ENCODE measurements at places on chromosomes 13 and 19. TPM values are rescaled to one million over a fixed set of nuclear protein-coding genes. Genes with fewer than 3 reads are reported as not detected.

NLRP4 gene
- not detected for polyA plus RNA-seq

RNASEH2B gene
- polyA plus RNA-seq: 102 TPM

DNA sequence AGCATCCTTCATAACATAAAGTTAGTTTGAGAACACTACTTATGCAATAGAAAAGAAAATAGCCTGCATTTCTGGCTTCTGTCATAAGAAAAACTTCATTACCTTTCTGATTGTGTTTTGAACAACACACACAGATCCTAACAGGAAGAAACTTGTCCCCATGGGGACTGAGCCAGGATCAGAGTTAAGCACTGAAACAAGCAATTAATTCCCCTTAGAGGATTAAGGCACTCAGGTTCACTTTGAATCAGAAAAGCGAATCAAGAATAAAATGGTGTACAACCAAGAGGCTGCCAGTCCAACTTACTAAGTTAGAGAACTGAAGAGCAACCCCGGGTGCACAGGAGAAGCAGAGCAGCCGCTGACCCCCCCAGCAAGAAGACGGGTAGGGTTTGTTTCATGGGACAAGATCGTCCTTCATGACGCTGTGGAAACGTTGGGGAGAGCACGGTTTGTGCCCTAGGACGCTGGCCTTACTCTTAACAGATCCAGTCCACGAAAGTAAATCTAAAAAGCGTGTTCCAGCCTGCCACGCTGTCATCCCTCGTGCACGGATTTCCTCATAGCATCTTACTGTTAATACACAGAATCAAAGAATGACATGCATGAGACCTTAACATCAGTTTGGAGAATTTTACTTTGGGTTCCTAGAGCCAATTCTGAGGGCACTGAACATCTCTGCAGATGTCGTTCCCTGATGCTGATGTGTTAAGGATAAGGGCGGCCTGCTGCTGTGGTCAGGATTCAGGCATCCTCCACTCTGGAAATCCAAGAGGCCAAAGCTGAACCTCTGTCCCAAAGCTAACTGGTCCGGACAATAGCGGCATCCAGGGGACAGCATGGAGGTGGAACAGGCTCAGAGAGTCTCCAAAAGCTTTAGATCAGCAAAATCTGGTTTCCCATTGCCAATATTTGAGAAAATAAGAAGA is 46.4 kb downstream of the GGACT start:
- H3K36me3 ChIP-seq: no peaks in the 10 kb centered on the region
- H3K27ac ChIP-seq: no peak overlapping the region
- no peak overlapping the region for H3K4me3 ChIP-seq
- H3K27me3 ChIP-seq: no peaks in the 10 kb centered on the region
- H3K4me1 ChIP-seq: peaks cover 11% of the 10 kb centered on the region
- DNase-seq: no peak

GRCh38 chr13:79772811-79773210 is 291.9 kb downstream of the NDFIP2 start:
- no peaks in the 10 kb centered on the region for H3K27me3 ChIP-seq
- DNase-seq: no peak
- no peak overlapping the region for H3K27ac ChIP-seq

GRCh38 chr13:36074659-36075058 is 56.5 kb downstream of the DCLK1 start:
- DNase-seq: no peak
- H3K36me3 ChIP-seq: no peaks in the 10 kb centered on the region
- no peak overlapping the region for H3K27ac ChIP-seq
- no peaks in the 10 kb centered on the region for H3K4me1 ChIP-seq

KANK3 gene
- 3.6 TPM for polyA plus RNA-seq

- H3K27me3 ChIP-seq: no peaks in the 10 kb centered on the region
- H3K4me3 ChIP-seq: peak overlapping the region; percentile 39
- no peaks in the 10 kb centered on the region for H3K36me3 ChIP-seq
- peak overlapping the region; percentile 25 for H3K27ac ChIP-seq
- peak; percentile 60 for DNase-seq
Measured at GRCh38 chr19:3284759-3285646, 60.5 kb downstream of the CELF5 start.

NOTCH3 gene
- not detected for polyA plus RNA-seq

DNA sequence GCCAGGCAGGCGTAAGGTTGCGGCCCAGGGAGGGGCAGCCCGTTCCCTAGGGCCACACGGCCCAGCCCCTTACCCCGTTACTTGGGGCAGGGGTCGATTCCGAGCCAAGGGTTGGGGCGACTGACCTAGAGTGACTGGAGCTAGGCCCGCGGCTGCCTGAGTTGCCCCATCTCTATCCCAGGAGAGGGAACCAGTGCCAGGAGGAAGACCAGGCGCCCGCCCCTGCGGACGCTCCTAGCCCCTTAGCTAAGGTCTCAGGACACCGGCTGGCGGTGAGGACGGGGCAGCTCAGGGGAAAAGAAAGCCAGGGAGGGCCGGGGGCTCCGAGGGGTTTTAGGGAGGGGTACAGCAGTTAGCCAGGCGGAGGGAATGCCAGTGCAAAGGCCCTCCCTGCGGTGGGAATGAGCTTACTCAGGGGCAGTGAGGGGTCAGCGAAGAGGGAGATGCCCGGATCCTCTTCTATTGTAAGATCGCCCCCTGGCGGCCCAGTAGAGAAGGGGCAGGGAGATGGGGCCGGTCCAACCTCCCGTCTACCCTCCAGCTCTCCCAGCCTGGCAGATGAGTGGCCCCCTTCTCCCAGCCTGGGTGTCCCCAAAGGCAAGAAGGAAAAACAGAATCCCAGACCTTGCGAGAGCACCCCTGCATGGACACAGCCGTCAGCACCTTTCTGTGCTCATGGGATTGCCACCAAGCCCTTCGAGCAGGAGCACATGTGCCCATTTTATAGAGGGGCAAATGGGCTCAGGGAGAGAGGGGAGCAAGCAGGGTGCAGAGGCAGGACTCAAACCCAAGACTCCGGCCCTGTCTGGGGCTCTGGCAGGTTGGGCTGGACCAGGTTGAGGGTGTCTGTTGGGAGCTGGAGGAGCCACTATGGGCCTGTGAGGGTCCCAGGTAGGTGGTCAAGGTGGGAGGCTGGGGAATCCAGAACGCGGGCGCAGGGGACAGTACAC is 16.3 kb downstream of the CILP2 start:
- no peaks in the 10 kb centered on the region for H3K4me1 ChIP-seq
- no peaks in the 10 kb centered on the region for H3K36me3 ChIP-seq
- H3K27me3 ChIP-seq: no peaks in the 10 kb centered on the region
- H3K27ac ChIP-seq: no peak overlapping the region
- DNase-seq: peak; percentile 37
- H3K4me3 ChIP-seq: no peak overlapping the region

GRCh38 chr19:16259385-16260159 is 61.9 kb downstream of the AP1M1 start:
- no peaks in the 10 kb centered on the region for H3K36me3 ChIP-seq
- no peak overlapping the region for H3K27ac ChIP-seq
- DNase-seq: no peak
- no peak overlapping the region for H3K4me3 ChIP-seq

C19orf67 gene
- not detected for polyA plus RNA-seq

- no peaks in the 10 kb centered on the region for H3K27me3 ChIP-seq
- H3K36me3 ChIP-seq: no peaks in the 10 kb centered on the region
- DNase-seq: no peak
- H3K4me1 ChIP-seq: no peaks in the 10 kb centered on the region
- no peak overlapping the region for H3K4me3 ChIP-seq
Measured at GRCh38 chr13:69028936-69029335, 1078.7 kb upstream of the ATXN8OS start.

DNA sequence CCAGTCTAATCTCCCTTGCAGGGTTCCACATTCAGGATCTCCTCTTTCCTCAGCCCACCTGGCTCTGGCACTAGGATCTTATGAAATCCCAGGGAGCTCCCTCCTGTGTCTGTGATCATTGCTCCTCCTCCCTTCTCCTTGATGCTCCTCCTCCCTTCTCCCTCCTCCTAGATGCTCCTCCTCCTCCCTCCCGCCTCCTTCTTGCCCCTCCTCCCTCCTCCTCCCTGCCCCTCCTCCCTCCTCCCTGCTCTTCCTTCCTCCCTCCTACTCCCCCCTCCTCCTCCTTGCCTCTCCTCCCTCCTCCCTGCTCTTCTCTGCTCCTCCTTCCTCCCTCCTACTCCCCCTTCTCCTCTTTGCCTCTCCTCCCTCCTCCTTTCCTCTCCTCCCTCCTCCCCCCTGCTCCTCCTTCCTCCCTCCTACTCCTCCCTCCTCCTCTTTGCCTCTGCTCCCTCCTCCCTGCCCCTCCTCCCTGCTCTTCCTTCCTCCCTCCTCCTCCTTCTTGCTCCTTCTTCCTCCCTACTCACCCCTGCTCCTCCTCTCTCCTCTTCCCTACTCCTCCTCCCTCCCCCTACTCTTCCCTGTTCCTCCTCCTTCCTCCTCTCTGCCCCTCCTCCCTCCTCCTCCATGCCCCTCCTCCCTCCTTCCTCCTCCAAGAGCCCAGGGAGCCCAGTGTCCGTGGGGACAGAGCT is 14.9 kb upstream of the ZBTB7A start:
- peaks cover 57% of the 10 kb centered on the region for H3K4me1 ChIP-seq
- H3K27me3 ChIP-seq: no peaks in the 10 kb centered on the region
- H3K27ac ChIP-seq: no peak overlapping the region
- H3K4me3 ChIP-seq: no peak overlapping the region
- no peak for DNase-seq

ZNF580 gene
- 15.2 TPM for polyA plus RNA-seq

DNA sequence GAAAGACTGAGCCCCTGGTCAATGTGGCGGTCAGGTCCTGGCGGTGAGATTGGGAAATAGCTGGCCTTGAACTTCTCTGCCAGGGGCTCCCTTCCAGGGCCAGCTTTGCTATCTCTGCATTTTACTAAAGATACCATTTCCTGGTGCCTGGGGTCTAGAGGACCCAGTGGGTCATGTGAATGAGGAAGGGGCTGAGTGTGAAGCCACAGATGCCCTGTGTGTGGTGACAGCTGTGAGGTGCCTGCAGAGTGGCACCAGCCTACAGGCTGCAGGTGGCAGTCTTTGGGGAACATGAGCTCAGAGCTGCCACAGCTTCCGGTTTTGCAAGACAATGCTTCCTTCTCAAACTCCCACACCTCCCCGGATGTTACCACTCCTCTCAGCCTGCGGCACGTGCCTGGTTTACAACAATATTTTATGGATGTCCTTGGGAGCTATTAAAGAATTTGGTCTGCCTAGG is 5.2 kb upstream of the MLNR start:
- H3K27ac ChIP-seq: no peak overlapping the region
- no peaks in the 10 kb centered on the region for H3K36me3 ChIP-seq
- peaks cover 16% of the 10 kb centered on the region for H3K27me3 ChIP-seq
- peaks cover 9% of the 10 kb centered on the region for H3K4me1 ChIP-seq
- H3K4me3 ChIP-seq: no peak overlapping the region

DNA sequence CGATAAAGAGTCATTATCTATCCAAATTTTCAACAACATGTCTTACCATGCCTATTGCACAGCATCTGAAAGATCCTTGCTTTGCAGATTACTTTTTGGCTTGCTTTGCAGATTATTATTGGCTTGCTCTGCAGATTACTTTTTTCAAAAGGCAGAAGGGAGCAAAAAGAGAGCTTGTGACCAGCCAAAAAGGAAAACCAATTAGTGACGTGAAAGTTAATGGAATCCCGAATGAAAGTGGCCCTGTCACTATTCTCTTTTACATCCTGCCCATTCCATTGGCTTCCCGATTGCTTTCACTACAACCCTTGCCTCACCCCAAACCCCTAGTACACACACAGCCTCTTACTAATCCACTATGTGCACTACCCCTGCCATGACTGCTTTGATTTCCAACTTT is 81.3 kb downstream of the LHFPL6 start:
- no peak overlapping the region for H3K4me3 ChIP-seq
- no peak overlapping the region for H3K27ac ChIP-seq
- H3K36me3 ChIP-seq: no peaks in the 10 kb centered on the region
- H3K27me3 ChIP-seq: no peaks in the 10 kb centered on the region
- no peaks in the 10 kb centered on the region for H3K4me1 ChIP-seq
- no peak for DNase-seq

GRCh38 chr13:77036279-77036678 is 9.3 kb upstream of the FBXL3 start:
- no peak overlapping the region for H3K27ac ChIP-seq
- H3K4me1 ChIP-seq: no peaks in the 10 kb centered on the region
- H3K4me3 ChIP-seq: no peak overlapping the region
- no peak for DNase-seq

FSD1 gene
- 3.1 TPM for polyA plus RNA-seq

- H3K4me1 ChIP-seq: peaks cover 6% of the 10 kb centered on the region
- no peak overlapping the region for H3K4me3 ChIP-seq
- H3K27ac ChIP-seq: no peak overlapping the region
- DNase-seq: no peak
- no peaks in the 10 kb centered on the region for H3K27me3 ChIP-seq
Measured at GRCh38 chr19:49020931-49021895, 2.9 kb downstream of the CGB3 start.

VN1R2 gene
- polyA plus RNA-seq: not detected

TNFSF11 gene
- 0.29 TPM for polyA plus RNA-seq

CEACAM20 gene
- polyA plus RNA-seq: not detected

- no peak overlapping the region for H3K27ac ChIP-seq
- H3K36me3 ChIP-seq: no peaks in the 10 kb centered on the region
- no peaks in the 10 kb centered on the region for H3K27me3 ChIP-seq
- H3K4me1 ChIP-seq: no peaks in the 10 kb centered on the region
- no peak overlapping the region for H3K4me3 ChIP-seq
- DNase-seq: peak; percentile 53
Measured at GRCh38 chr19:58218899-58219298, 9.8 kb upstream of the ZNF544 start.
